ENCODE measurements at places on chromosomes 13 and 19. TPM values are rescaled to one million over a fixed set of nuclear protein-coding genes. Genes with fewer than 3 reads are reported as not detected.

GRCh38 chr13:79482281-79482970 is 1.5 kb downstream of the NDFIP2 start:
- H3K4me3 ChIP-seq: peak overlapping the region; percentile 85
- H3K4me1 ChIP-seq: peaks cover 78% of the 10 kb centered on the region
- H3K27ac ChIP-seq: peak overlapping the region; percentile 89

DNA sequence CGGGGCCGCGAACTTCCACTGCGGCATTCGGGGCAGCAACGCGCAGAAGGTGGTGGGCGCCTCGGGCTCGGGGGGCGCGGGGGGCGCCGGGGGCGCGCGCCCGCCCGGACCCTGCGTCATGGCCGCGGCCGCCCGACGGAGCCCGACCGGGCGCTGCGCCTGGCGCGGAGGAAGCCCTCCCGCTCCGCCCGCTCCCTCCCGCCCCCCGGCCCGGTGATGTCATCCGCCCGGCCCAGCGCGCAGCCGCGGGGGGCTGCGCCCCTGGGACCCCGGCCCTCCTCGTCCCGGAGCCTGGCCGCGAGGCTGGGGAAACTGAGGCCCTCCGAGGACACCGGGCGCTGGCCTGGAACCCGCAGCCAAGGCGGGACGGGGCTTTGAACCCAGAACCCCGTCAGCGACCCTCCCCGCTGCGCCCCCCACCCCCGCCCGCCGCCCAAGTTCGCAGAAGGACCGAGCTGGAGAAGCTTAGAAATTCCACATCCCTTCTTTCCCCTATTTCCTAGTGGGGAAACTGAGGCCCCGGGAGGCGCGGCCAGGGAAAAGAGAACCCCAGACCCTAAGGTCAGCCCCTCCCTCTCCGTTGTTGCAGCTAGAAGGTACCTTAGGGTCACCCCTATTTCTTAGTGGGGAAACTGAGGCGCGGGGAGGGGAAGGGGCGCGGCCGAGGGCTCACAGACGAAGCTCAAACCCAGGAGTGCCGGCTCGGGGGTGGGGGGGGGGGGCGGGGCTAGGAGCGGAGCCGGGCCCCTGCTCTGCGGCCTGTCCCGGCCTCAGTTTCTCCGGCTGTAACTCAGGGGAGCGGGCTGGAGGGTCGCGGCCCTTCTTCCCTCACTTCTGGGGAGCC is at the start of gene SHC2:
Gene SHC2 (minus strand): TSS at position 157 of the 844 bp plus-strand sequence. CDS start 37 bp downstream, at position 120.
- peaks cover 13% of the 10 kb centered on the region for H3K27me3 ChIP-seq
- no peaks in the 10 kb centered on the region for H3K4me1 ChIP-seq
- H3K27ac ChIP-seq: no peak within 1 kb of the TSS
- H3K36me3 ChIP-seq: no peaks in the 10 kb centered on the region
- H3K4me3 ChIP-seq: peak within 1 kb of the TSS; percentile 80

DNA sequence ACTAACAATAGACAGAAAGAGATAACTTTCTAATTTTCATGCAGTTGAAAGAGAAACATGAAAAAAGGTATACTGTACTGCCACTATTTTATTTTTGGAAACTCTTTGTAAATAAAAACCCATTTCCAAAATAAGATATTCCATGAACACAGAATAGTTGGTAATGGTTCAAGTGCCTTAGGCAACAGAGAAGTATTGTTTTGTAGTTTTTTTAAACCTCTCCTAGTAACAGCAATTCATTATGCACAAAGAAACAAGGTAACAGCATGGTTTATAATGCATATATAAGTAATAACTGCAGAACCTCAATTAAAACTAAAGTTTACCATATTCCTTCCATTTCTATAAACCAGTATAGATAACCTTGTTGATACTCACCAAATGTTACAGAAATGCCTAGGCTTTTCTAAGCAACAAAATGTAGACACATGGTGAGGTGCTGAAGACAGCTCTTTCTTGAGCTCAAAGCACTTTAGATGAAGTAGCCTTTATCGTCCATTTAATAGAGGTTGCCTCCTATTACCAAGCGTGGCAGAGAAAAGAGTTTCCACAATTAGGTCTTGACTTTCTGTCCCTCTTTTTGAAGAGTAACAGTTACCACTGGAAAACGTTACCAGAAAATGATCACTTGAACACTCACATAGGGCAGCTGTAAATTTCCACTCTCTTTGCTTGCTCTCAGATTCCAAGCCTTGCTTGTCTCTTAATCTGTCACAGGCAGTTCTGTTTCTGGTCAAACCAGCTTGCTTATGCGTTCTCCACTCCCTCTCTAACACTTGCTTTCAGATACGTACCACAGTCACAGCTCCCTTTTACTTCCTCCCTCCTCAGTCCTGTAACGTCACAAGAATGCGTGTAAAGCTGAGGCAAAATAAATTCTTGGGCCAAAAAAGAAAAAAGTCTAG is 42.9 kb downstream of the CAB39L start:
- no peaks in the 10 kb centered on the region for H3K27me3 ChIP-seq
- H3K36me3 ChIP-seq: peaks cover 17% of the 10 kb centered on the region
- DNase-seq: no peak
- H3K4me1 ChIP-seq: no peaks in the 10 kb centered on the region

DNA sequence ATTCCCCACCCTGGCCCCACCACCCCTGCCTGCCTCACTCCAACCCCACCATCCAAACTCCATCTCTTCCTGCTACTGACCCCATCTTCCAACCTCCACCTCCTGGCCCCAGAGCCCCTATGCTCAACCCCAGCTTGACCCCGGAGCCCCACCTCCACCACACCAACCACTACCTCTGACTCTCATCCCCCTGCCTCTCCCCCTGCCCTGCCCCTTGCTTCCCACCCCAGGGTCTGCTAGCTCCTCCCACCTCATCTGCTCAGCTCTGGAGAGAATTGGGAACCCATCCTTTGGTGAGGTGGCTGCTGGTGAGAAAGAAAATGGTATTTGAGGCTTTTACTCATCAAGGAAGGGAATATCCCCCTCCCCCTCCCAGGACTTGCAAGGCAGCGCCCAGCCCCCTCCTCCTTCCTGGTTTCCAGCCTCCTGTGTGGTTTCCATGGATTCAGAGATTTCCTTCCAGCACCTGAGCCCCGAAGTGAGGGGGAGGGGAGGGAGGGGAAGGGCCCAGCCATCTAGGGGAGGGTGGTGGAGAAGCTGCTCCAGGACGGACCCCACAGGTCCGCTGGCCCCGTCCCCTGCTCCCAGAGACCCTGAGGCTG is 11.4 kb upstream of the PEPD start:
- no peak for DNase-seq
- H3K27me3 ChIP-seq: peaks cover 20% of the 10 kb centered on the region
- no peaks in the 10 kb centered on the region for H3K4me1 ChIP-seq
- no peaks in the 10 kb centered on the region for H3K36me3 ChIP-seq
- H3K27ac ChIP-seq: no peak overlapping the region

- H3K27me3 ChIP-seq: no peaks in the 10 kb centered on the region
- peaks cover 16% of the 10 kb centered on the region for H3K36me3 ChIP-seq
- no peaks in the 10 kb centered on the region for H3K4me1 ChIP-seq
- DNase-seq: no peak
- H3K4me3 ChIP-seq: no peak overlapping the region
Observed at GRCh38 chr19:46330319-46330918, 16.5 kb upstream of the PPP5C start.

GRCh38 chr19:8208922-8209461 is at the start of gene CERS4:
CERS4 (plus strand) TSS chr19:8209370; CDS start chr19:8251077, 41,707 bp downstream.
- peak within 1 kb of the TSS; percentile 59 for H3K27ac ChIP-seq
- peaks cover 36% of the 10 kb centered on the region for H3K4me1 ChIP-seq
- no peaks in the 10 kb centered on the region for H3K27me3 ChIP-seq
- peaks cover 9% of the 10 kb centered on the region for H3K36me3 ChIP-seq
- DNase-seq: peak; percentile 87

- no peak overlapping the region for H3K27ac ChIP-seq
- H3K4me3 ChIP-seq: no peak overlapping the region
- H3K27me3 ChIP-seq: no peaks in the 10 kb centered on the region
- H3K36me3 ChIP-seq: no peaks in the 10 kb centered on the region
- H3K4me1 ChIP-seq: peaks cover 5% of the 10 kb centered on the region
- no peak for DNase-seq
Observed at GRCh38 chr19:38809592-38810252, 3.0 kb downstream of the LGALS4 start.

- peaks cover 7% of the 10 kb centered on the region for H3K4me1 ChIP-seq
- no peak overlapping the region for H3K27ac ChIP-seq
- no peak for DNase-seq
- H3K27me3 ChIP-seq: no peaks in the 10 kb centered on the region
- peaks cover 4% of the 10 kb centered on the region for H3K36me3 ChIP-seq
Observed at GRCh38 chr13:49932066-49932465, 4.1 kb downstream of the SPRYD7 start.

DNA sequence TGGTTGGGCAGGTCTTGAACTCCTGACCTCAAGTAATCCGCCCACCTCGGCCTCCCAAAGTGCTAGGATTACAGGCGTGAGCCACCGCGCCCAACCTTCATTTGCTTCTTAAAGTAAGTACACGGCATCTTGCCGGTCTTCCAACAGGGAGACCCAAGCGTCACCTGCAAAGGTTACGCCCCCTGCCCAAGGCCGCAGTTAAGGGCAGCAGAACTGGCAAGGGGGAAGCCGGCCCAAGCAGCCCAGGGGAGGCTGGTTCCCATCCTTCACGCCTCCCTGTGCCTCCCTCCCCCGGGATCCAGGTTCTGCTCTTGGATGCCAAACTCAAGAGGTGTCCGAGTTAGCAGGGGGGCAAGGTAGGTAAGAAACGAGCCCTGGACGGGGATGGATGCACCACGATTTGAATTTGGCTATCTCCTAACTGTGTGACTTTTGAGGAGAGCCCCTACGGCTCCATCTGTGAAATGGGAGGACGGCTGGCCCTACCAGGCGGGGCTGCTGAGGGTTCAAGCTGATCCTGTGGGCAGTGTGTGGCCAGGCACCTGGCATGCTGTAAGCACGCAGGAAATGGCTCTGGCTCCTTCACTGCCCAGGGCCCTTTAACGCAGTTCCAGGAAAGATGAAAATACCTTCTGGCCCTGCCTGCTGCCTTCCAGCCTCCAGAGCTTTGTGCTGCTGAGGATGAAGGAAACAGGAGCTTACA is 9.0 kb downstream of the RFX1 start:
- no peaks in the 10 kb centered on the region for H3K27me3 ChIP-seq
- peaks cover 17% of the 10 kb centered on the region for H3K4me1 ChIP-seq
- no peak overlapping the region for H3K4me3 ChIP-seq
- H3K36me3 ChIP-seq: peaks cover 16% of the 10 kb centered on the region
- H3K27ac ChIP-seq: no peak overlapping the region

GRCh38 chr13:31101472-31102170 is 60.1 kb downstream of the HSPH1 start:
- DNase-seq: no peak
- H3K27ac ChIP-seq: no peak overlapping the region
- H3K4me3 ChIP-seq: no peak overlapping the region
- no peaks in the 10 kb centered on the region for H3K36me3 ChIP-seq

DNA sequence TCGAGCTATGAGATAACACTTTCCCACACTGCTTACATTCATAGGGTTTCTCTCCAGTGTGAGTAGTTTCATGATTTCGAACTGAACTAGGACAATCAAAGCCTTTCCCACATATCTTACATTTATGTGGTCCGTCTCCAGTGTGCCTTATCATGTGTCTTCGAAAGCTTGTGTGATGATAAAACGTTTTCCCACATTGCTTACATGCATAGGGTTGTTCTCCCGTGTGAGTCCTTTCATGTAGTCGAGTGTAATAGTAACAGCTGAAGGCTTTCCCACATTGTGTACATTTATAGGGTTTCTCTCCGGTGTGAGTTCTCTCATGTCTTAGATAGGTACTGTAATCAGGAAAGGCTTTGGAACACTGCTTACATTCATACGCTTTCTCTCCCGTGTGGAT is 16.3 kb downstream of the ZNF823 start:
- H3K27ac ChIP-seq: no peak overlapping the region
- no peak overlapping the region for H3K4me3 ChIP-seq
- H3K36me3 ChIP-seq: peaks cover 53% of the 10 kb centered on the region
- no peak for DNase-seq
- no peaks in the 10 kb centered on the region for H3K4me1 ChIP-seq
- no peaks in the 10 kb centered on the region for H3K27me3 ChIP-seq

DNA sequence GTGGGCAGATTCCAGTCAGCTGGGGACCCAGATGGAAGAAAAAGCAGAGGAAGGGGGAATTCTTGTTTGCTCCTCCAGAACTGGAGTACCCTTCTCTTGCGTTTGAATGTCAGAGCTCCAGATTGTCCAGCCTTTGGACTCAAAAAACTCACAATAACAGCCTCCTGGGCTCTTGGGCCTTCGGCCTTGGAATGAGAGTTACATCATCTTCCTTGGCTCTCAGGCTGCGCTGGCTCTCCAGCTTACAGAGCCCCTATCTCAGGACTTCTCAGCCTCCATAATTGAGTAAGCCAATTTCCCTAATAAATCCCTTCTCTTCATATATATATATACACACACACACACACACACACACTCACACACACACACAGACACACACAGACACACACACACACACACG is 1215.7 kb upstream of the SLC10A2 start:
- no peaks in the 10 kb centered on the region for H3K27me3 ChIP-seq
- no peak overlapping the region for H3K27ac ChIP-seq
- H3K36me3 ChIP-seq: no peaks in the 10 kb centered on the region
- no peak overlapping the region for H3K4me3 ChIP-seq

MEDAG gene
- total RNA-seq: not detected

CCDC70 gene
- not detected for total RNA-seq

CARD8 gene
- total RNA-seq: 201 TPM

Measured in activated T-cell treated with anti-CD3 and anti-CD28 coated beads, Interleukin-2, amount 50 U/mL, for 72 hours (primary cell).